ENCODE measurements at places on chromosomes 13 and 19.

- DNase-seq, result no peak
Measured at GRCh38 chr13:38166116-38166515, 183.5 kb upstream of the UFM1 start.

- no peak for DNase-seq
Measured at GRCh38 chr19:15280915-15281683, 48.9 kb upstream of the EPHX3 start.

DNA sequence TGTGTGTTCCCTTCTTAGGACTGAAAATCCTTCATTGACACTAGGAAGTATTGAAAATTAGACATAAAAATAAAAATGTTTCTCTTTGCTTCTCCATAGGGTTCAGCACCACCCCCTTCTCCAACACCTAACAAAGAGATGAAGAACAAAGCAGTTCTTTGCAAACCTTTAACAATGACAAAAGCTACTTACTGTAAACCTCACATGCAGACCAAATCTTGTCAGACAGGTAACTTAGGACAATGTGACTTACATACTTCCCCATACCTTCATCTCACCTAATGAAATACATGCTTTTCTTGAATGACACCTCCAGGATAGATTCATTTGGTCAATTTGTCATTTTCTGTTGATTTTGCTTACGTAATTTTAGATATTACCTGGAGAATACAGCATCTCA, 99.9 kb downstream of the ZMYM2 start:
- no peak for DNase-seq

- DNase-seq, result no peak
Measured at GRCh38 chr13:70473907-70474306, 365.7 kb upstream of the KLHL1 start.

- no peak for DNase-seq
Measured at GRCh38 chr19:343941-344624, 513 bp downstream of the MIER2 start.

- no peak for DNase-seq
Measured at GRCh38 chr13:38693641-38694040, 6.8 kb downstream of the FREM2 start.

- DNase-seq, result no peak
Measured at GRCh38 chr13:113937527-113938180, 36.2 kb downstream of the C13orf46 start.

DNA sequence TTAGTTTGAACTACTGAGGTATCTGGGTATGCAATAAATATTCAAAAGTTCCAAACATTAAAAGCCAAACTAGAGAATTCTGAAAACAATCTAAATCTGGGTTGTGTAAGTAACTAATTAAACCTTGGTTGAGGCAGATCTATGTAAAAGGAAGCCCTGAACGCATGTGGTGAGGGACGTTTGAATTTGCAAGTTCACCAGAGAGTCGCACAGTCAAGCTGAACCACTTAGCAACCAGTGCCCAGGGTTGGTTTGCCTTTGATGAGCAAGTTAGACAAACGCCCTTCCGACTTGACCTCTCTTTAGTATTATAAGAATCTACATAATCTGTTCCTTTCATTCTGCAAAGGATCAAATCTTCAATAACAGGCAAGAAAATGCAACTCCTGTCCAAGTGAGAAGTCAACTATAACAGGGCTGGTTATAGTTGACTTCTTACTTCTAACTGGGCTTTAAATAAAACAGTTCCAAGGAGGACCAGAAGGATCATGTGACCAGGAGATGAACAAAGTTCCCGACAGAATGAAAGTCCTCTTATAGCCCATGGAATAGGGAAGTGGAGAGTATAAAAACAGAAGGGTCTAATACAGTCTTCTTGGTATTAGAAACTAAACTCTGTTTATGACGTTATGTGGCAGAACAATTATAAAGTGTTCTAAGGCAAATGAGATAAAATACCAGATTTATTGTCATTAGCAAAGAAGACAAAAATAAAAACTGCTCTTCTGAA, 40.6 kb downstream of the PHF11 start:
- no peak for DNase-seq

All from esophagus squamous epithelium (tissue), 5 donors.